Effector CD4-positive, alpha-beta T cell (primary cell): ENCODE measurements at places on chromosomes 12 and 14.

DNA sequence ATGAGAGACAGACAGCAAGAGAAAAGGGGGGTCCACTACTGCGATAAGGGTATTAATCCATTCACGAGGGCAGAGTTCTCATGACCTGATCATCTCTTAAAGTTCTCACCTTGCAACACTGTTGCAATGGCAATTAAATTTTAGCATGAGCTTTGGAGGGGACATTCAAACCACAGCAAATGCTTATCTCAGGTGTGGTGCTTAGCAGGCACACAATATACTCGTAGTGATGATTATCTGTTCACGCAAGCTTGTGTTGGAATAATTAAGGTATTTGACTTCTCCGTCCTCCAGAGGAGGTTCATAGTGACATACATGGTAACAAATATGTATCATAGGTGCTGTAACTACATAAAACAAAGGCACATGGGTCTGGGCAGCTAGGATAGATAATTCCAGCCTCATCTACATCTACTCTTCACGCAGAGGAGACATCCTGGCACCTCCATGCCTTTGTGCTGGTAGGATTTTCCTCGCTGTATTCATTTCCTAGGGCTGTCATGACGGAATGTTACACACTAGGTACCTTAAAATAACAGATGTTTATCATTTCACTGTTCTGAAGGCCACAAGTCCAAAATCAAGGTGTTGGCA is 221.2 kb downstream of the RBM19 start:
- DNase-seq: no peak

GRCh38 chr12:3263939-3264922 is 187.1 kb downstream of the TSPAN9 start:
- DNase-seq: no peak

DNA sequence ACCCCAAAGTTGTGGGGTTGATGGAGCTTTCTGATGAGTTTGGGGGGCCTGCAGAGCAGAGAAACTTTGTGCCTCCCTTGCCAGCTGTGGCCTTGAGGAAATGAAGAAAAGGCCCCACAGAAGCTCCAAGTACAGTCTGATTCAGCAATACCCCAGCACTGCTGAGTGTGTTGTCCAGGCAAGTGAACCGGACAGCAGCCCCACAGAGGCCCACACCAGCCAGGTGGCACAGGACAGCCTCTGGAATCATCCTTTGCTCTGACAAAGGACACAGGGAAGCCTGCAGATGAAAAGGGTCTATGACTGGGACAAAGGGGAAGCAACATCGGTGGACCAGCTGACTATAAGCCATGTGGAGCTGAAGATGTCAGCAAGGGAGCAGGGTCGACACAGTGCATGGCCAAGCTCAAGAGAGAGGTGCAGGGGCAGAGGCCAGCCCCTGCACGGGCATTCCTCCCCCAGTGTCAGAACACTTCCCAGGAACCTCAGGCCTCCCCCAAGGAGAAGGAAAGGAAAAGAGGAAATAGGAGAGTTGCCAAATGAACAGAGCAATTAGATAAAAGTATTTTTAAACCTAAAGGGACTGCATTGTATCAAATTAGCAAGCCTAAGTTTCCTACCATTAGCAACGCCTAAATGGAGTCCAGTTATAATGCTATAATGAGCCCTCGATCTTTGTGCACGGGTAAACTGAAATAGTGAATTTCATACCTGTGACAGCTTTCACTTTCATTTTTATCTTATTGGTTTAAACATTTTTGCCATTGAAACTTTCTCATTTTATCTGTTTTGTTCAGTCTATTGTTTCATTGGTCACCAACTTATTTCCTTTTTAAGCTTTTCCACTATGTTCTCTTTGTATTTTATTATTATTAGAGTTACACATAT is 46.3 kb upstream of the PTGDR start:
- no peak for DNase-seq

DNA sequence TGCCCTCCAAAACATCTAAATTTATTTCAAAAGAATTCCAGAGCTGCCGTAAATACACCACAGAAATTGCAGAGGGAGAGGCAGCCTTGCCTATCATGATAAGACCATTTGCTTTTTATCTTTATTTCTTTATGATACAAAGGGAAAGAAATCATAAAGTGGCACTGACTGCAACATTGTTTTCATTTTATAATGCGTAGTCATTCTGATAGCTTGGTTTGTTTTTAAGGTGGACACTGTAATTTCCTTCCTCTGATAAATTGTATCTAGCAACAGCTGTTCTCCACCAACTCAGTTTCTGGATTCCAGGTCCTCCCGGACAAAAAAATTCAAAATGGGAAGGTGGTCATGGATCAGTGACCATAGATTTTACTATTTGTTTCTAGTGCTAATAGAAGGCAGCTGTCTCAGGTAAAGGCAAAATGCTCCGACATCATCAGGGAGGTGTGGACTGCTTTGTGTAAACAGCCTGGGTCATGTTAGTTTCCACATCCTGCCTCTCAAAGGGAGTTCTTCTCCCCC is 623 bp upstream of the TSPAN8 start:
- no peak for DNase-seq

- no peak for DNase-seq
Measured at GRCh38 chr12:111436266-111436665, 30.5 kb downstream of the SH2B3 start.

- no peak for DNase-seq
Measured at GRCh38 chr12:94267921-94268471, 119.6 kb downstream of the PLXNC1 start.

DNA sequence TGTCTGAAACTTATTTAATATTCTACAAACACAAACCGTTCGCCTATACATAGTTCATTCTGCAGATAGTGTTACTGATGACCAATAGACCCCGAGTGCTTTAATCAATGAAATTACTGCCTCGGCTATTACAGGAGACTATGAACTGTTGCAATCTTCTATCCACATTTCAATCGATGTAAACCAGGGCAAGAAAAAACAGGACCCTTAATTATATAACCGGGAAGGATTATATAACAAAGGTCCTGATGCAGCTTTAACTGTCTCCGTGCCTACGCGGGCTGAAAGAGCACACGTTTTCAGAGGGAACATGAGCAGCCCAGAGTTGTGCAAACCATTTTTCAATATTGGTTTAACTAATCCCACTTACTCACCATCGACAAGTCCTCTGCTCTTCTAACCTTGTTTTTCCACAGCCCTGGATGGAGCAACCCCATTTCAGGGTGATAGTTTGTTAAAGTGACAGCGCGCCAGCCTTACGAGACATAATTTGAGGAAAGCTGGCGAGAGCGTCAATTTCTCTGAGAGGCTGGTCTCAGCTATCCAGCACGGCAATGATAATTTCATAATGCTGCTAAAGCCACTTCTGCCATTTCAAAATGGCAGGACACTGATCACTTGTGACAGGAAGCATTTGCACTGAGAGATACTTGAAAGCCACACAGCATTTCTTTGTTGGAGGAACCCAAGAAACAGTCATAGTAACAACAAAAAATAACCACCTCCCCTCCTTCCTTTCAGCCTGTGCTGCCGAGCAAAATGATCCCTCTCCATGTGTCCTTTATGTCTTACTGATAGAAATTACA is 184.6 kb downstream of the FOXN3 start:
- DNase-seq: no peak

GRCh38 chr14:90383731-90384542 is 12.9 kb upstream of the CALM1 start:
- peak; percentile 44 for DNase-seq

DNA sequence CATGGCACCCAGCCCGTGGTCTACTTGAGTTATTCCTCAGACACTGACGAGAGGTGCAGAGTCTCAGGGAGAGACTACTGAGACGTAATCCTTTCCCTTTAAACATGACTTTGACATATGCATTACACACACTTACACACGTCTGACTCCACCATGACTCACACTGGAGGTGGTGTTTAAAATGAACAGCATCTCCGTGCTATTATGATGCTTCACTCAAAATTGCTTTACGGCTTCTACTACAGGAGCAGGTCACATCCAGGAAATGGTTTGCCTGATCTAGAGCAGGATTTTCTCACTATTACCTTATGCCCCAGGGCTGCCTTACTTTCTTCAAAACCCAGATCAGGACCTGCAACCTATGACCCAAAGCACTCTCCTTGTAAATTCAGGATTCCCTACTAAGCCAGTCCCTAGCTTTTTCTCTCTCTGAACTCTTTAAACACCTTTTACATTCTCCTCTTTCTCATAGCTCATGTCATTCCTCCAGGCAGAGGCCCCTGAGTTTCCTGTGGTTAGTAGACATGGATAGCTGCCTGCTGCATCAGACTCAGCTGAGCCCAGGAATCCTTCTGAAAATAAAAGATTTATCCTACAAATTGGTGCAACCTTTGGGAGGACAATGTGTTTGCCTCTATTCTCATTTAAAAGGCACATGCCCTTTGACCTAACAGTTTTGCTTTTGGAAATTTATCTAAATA is 31.2 kb downstream of the TMCC3 start:
- no peak for DNase-seq

GRCh38 chr12:119179335-119180021 is 747 bp downstream of the HSPB8 start:
- no peak for DNase-seq

- DNase-seq: no peak
Measured at GRCh38 chr14:59829469-59830337, 40.9 kb downstream of the RTN1 start.
